ENCODE measurements at places on chromosomes 1 and 21. TPM values are rescaled to one million over a fixed set of nuclear protein-coding genes. Genes with fewer than 3 reads are reported as not detected.
A peak's percentile ranks its signal among the peaks of the same experiment; 100 is the strongest.

TRIM63 gene
- total RNA-seq = 0.24 TPM

OPTC gene
- total RNA-seq = not detected

- no peaks in the 10 kb centered on the region for H3K4me1 ChIP-seq
- no peaks in the 10 kb centered on the region for H3K27me3 ChIP-seq
- no peak overlapping the region for H3K27ac ChIP-seq
- no peaks in the 10 kb centered on the region for H3K36me3 ChIP-seq
- DNase-seq = no peak
Measured at GRCh38 chr1:92538413-92539061, 51.8 kb upstream of the GFI1 start.

DNA sequence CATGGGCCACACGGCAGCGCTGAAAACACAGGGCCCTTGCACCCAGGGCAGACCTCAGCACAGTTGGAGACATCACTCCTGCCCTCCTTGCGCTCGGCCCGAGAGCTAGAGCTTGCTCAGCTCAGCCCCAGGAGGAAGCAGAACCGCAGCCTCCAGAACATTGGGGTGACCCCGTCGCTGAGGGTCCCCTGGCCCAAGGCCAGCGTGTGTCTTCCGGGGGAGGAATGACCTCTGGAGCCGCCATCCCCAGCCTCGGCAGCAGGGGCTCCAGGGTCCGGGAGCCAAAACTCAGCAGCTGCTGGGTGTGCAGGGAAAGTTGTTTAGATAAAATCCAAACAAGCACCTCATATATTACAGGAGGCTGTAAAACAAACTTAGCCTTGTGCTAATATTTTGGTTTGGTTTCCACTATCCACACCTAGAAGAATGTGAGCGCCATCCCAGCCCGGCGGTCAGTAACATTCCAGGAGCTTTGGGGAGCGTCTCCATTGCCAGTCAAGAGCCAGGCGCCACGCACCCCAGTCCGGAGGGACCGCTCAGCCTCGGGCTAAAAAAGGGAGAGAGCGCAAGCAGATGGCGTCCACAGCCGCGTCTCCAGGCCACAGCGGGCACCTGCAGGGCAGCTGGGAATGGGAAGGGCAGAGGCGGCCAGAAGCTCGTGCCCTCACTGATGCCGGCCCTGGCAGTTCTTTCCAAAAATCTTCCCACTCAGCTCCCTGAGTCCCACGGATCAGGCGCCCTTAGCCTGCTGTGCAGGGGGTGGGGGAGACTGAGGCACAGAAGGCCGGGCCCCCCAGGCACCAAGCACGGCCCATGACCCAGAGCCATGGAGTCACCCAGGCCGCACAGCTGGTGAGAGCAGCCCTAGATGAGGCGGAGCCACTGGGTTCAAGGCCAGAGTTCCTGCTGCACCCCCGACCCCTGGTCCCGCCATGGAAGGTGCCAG, 52.0 kb downstream of the SLX9 start:
- H3K27ac ChIP-seq = no peak overlapping the region
- H3K4me1 ChIP-seq = no peaks in the 10 kb centered on the region
- H3K36me3 ChIP-seq = no peaks in the 10 kb centered on the region
- no peaks in the 10 kb centered on the region for H3K27me3 ChIP-seq
- no peak overlapping the region for H3K4me3 ChIP-seq
- DNase-seq = peak; percentile 76

- H3K4me3 ChIP-seq = no peak overlapping the region
- no peaks in the 10 kb centered on the region for H3K4me1 ChIP-seq
- H3K27ac ChIP-seq = no peak overlapping the region
- no peak for DNase-seq
- H3K27me3 ChIP-seq = no peaks in the 10 kb centered on the region
- no peaks in the 10 kb centered on the region for H3K36me3 ChIP-seq
Measured at GRCh38 chr1:204641936-204642335, 43.6 kb downstream of the LRRN2 start.

GRCh38 chr1:108815566-108815965, 41.3 kb downstream of the AKNAD1 start:
- no peak for DNase-seq
- no peak overlapping the region for H3K27ac ChIP-seq
- no peaks in the 10 kb centered on the region for H3K27me3 ChIP-seq
- peaks cover 1% of the 10 kb centered on the region for H3K4me1 ChIP-seq

- H3K4me3 ChIP-seq = no peak overlapping the region
- no peak for DNase-seq
- peaks cover 3% of the 10 kb centered on the region for H3K36me3 ChIP-seq
- no peaks in the 10 kb centered on the region for H3K27me3 ChIP-seq
- peaks cover 2% of the 10 kb centered on the region for H3K4me1 ChIP-seq
- no peak overlapping the region for H3K27ac ChIP-seq
Measured at GRCh38 chr1:46642115-46642680, 25.6 kb upstream of the MOB3C start.

- H3K27me3 ChIP-seq = no peaks in the 10 kb centered on the region
- H3K36me3 ChIP-seq = no peaks in the 10 kb centered on the region
- no peaks in the 10 kb centered on the region for H3K4me1 ChIP-seq
- H3K4me3 ChIP-seq = no peak overlapping the region
- DNase-seq = no peak
Measured at GRCh38 chr1:187300081-187300480, 471.3 kb downstream of the PLA2G4A start.

- no peaks in the 10 kb centered on the region for H3K4me1 ChIP-seq
- H3K27me3 ChIP-seq = no peaks in the 10 kb centered on the region
- DNase-seq = no peak
- no peak overlapping the region for H3K4me3 ChIP-seq
Measured at GRCh38 chr1:9629445-9630201, 21.9 kb upstream of the PIK3CD start.

- no peaks in the 10 kb centered on the region for H3K27me3 ChIP-seq
- H3K36me3 ChIP-seq = no peaks in the 10 kb centered on the region
- DNase-seq = no peak
- peak overlapping the region; percentile 95 for H3K27ac ChIP-seq
- no peaks in the 10 kb centered on the region for H3K4me1 ChIP-seq
- no peak overlapping the region for H3K4me3 ChIP-seq
Measured at GRCh38 chr1:54272772-54273091, 72.8 kb downstream of the MRPL37 start.

GRCh38 chr1:36126797-36127500, 1.9 kb upstream of the COL8A2 start:
- H3K27me3 ChIP-seq = no peaks in the 10 kb centered on the region
- no peak overlapping the region for H3K27ac ChIP-seq
- H3K4me3 ChIP-seq = no peak overlapping the region
- DNase-seq = no peak
- no peaks in the 10 kb centered on the region for H3K4me1 ChIP-seq

S100A1 gene
- total RNA-seq = not detected

DNA sequence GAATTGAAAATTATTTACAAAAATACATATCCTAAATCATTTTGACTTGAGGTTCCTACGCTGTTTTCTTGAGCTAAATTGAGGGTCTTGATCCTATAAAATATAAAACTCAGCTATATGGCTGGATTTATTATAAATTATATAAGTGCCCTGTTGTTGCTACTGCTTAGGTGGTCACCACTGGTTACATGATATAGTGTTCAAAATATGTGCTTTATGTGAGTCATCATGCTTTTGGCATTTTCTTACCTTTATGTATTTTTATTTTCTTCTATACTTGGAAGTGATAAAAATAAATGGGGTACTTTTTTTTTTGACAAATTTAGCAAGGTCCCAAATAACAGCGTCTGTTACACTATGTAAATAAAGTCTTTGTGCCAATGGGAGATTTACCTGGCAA, 31.1 kb upstream of the PTPRC start:
- no peak overlapping the region for H3K4me3 ChIP-seq
- no peaks in the 10 kb centered on the region for H3K4me1 ChIP-seq
- H3K27ac ChIP-seq = no peak overlapping the region
- DNase-seq = no peak
- H3K27me3 ChIP-seq = no peaks in the 10 kb centered on the region

DNA sequence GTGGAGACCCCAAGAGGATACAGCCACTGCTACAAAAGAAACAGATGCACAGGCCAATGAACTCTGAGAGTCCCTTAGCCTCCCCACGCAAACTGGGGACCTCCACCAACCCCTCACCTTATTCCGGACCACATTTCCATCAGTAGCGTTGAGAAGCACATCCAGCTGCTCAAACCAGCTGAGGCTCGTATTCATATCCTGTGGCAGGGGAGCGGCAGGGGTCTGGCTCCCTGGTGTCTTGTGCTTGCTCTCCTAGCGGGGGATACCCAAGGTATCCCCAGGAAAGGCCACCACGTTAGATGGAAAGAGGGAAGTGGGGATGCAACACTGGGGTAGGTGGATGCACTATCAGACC, 481 bp downstream of the CCDC163 start:
- H3K27me3 ChIP-seq = no peaks in the 10 kb centered on the region
- DNase-seq = no peak
- no peak overlapping the region for H3K27ac ChIP-seq
- no peaks in the 10 kb centered on the region for H3K4me1 ChIP-seq
- no peaks in the 10 kb centered on the region for H3K36me3 ChIP-seq

- no peak for DNase-seq
- H3K4me3 ChIP-seq = no peak within 1 kb of the TSS
- H3K27ac ChIP-seq = no peak within 1 kb of the TSS
- H3K36me3 ChIP-seq = no peaks in the 10 kb centered on the region
- H3K27me3 ChIP-seq = no peaks in the 10 kb centered on the region
Measured at GRCh38 chr1:26959722-26960624, at the start of gene KDF1. Gene KDF1 (minus strand): TSS chr1:26960468. CDS start chr1:26952380, 8,088 bp downstream.

DNA sequence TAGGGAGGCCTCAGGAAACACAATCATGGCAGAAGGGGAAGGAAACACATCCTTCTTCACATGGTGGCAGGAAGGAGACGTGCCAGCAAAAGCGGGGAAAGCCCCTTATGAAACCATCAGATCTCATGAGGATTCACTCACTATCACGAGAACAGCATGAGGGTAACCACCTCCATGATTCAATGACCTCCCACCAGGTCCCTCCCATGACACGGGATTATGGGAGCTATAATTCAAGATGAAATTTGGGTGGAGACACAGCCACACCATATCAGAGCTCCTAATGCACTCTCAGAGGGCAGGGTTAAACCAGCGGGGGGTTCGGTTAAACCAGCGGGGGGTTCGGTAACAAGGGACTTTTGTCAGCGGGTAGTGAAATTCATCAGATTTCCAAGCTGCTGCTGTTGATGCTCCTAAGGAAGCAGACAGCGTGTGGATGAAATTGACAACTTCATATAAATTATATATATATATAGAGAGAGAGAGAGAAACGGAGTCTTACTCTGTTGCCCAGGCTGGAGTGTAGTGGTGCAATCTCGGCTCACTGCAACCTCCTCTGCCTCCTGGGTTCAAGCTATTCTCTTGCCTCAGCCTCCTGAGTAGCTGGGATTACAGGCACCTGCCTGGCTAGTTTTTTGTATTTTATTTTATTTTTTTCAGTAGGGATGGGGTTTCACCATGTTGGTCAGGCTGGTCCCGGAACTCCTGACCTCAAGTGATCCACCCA, 4.2 kb downstream of the CSTB start:
- DNase-seq = no peak
- H3K27ac ChIP-seq = no peak overlapping the region
- peaks cover 4% of the 10 kb centered on the region for H3K36me3 ChIP-seq
- no peak overlapping the region for H3K4me3 ChIP-seq

CCDC181 gene
- total RNA-seq = 0.48 TPM

RHOU gene
- 32.5 TPM for total RNA-seq

- H3K27me3 ChIP-seq = no peaks in the 10 kb centered on the region
- no peaks in the 10 kb centered on the region for H3K4me1 ChIP-seq
Measured at GRCh38 chr1:216222288-216222687, 201.0 kb downstream of the USH2A start.

GRCh38 chr1:36565576-36566501, 83.1 kb upstream of the CSF3R start:
- H3K36me3 ChIP-seq = no peaks in the 10 kb centered on the region
- no peak overlapping the region for H3K27ac ChIP-seq
- H3K4me1 ChIP-seq = no peaks in the 10 kb centered on the region

CITED4 gene
- total RNA-seq = 19.0 TPM
